Stimulated activated CD8-positive, alpha-beta memory T cell treated with anti-CD3 and anti-CD28 coated beads, Interleukin-4, amount 100 ng/mL, for 1 hour (primary cell): ENCODE measurements at places on chromosomes 1 and 21.

DNA sequence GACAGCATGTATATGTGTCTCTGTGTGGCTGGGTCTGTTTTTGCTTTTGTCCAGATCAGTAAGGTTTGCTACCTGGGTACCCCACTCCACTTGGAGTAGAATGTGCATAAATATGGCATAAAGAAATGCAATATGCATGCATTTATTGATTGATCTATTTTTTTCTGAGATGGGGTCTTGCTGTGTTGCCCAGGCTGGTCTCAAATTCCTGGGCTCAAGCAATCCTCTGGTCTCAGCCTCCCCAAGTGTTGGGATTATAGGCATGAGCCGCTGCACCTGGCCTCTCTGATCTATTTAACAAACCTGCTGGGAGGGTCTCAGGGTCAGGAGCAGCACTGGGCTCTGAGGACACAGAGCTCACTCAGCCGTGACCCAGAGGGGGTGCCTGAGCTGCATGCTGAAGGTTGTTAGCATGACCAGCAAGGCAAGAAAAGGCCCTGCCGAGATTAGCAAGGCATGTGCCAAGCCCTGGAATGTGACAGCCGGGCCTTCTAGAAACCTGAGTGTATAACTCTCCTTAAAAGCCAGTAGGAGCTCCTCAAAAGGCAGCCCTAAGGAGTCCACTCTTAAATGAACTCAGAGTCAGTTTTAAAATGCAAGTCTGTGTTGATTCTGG is 22.5 kb downstream of the PCSK9 start:
- DNase-seq, result no peak

GRCh38 chr1:184691719-184692324 is 62.8 kb downstream of the EDEM3 start:
- no peak for DNase-seq

DNA sequence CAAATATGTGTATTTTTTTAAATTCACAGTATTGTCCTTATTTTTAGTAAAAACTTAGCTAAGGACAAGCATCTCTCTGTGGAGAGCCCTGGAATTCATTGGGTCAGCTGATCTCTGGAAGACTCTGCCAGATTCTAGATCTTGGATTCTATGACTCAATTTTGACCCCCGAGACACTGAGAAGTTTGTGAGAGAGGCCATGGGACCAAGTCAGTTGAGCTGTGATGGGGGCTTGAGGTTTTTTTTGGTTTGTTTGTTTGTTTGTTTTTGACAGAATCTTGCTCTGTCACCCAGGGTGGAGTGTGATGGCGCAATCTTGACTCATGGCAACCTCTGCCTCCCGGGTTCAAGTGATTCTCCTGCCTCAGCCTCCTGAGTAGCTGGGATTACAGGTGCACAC is 13.5 kb downstream of the SHISA4 start:
- DNase-seq, result no peak

DNA sequence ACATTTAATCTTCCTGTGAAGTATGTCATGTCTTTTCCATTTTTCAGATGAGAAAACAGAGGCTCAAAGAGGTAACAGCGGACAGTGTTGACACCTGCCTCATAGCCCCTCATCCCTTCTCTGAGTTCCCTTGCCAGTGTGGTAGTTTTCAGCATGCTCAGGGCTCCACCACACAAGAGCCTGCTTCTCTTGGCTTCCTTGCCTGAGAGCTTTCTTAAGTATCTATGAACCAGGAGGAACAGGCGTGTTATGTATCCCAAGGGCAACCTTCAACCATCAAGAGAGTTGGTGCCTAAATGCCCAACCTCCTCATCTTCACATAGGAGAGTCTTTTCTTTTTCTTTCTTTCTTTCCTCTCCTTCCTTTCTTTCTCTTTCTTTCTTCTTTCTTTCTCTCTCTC is 5.9 kb upstream of the PAFAH2 start:
- no peak for DNase-seq

GRCh38 chr1:186482661-186483255 is 21.8 kb upstream of the PDC start:
- peak; percentile 1 for DNase-seq
